ENCODE measurements at places on chromosomes 7 and 10.

GRCh38 chr10:77971804-77972144 lies 45.2 kb upstream of the DLG5 start:
- DNase-seq: no peak

DNA sequence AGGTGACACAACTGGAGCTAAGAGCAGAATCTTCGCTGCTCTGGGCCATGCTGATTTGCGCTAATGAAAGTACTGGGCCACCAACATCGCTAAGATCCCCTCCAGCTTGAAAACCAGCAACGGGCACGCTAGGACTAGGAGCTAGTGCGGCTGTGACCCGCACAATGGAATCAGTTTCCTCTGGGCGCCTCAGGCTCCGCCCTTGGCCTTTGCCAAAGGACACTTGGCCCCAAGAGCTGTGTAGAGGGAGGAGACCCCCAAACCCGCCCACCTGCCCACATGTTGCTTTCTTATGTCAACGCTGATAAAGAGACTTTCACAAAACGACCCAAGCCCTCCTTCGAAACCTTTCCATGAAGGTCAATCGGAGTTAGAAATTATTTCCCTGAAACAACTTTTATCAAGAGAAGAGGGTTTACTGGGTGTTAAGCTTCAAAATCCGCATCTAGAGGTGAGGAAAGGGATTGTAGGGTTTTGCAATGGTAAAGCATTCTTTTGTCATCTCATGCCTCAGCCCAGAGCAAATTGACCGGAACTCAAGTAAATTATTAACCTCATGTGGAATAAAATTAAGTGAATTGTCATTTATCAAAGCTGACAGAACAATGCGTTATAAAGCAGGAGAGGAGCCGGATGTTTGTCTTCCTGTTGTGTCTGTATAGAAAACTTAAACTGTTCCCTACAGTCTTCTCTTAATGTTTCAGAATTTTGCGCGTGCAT lies 9.4 kb downstream of the ABCB5 start:
- no peak for DNase-seq

GRCh38 chr10:11602358-11602757 lies 9.1 kb downstream of the USP6NL start:
- DNase-seq: no peak

- no peak for DNase-seq
Observed at GRCh38 chr7:264541-265191, 25.3 kb upstream of the FOXL3 start.

DNA sequence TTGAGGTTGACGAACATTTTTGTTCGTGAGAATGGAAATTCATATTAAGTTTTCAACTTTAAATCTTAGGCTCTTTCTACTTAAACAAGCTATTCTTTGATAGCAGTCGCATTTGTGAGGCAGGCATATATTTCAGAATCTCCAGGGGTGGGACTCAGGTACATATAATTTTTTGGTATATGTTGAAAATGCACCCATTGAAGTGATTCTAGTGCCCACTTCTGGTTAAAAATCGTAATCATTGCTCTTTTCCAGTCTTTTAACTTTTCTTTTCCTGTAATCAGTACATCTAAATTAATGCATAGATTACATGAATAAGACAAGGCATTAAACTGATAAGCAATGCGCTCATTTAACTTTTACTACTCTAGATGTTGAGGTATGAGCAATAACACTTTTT lies 67.8 kb downstream of the ZNRF2 start:
- no peak for DNase-seq

DNA sequence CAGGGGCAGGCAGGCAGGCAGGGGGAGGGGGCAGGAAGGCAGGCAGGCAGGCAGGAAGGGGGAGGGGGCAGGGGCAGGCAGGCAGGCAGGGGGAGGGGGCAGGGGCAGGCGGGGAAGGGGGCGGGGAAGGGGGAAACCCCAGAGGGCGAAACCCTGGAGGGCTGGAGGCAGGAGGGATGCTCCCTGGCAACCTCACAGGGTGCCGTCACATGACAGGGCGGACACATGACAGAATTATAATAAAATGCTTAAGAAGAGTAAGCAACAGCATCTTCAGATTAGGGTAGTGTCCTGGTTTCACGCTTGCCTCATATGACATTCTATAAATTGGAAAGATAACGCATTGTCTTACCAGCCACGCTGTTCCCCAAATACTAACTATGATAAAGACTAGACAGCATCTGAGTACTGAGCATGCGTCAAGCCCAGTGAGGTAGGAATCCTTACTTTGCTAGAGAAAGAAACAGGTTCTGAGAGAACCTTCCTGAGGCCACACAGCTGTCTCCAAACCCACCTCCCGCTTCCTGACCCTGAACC lies 131.6 kb downstream of the DIP2C start:
- DNase-seq: no peak

- no peak for DNase-seq
Observed at GRCh38 chr7:151838861-151839381, 38.0 kb downstream of the PRKAG2 start.

- no peak for DNase-seq
Observed at GRCh38 chr10:91487911-91488582, 77.9 kb downstream of the HECTD2 start.

GRCh38 chr7:37070471-37070870 lies 346.2 kb upstream of the AOAH start:
- no peak for DNase-seq

- no peak for DNase-seq
Observed at GRCh38 chr10:44725404-44725803, 185.7 kb upstream of the TMEM72 start.

- DNase-seq: no peak
Observed at GRCh38 chr7:141161550-141162535, 88.0 kb downstream of the TMEM178B start.

DNA sequence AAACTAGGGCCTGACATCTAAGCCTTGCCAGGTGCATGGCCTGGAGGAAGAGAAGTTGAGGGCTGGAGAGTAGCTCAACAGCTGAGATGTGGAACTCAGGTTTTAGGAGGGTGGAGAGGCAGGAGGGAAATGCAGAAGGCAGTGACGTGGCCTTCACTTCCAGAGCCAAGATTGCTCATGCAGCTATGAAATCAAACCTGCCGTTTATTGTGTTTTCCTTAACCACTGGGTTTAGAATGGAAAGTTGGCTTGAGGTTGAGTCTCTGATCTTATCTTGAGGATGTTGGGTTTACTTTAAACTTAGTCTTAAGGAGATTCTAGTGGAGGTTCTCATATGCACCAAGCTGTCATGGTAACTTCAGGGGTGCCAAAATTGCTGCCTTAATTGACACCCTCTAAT lies 178.6 kb downstream of the SORCS3 start:
- DNase-seq: no peak

- DNase-seq: no peak
Observed at GRCh38 chr7:158655507-158655906, 49.1 kb downstream of the NCAPG2 start.

DNA sequence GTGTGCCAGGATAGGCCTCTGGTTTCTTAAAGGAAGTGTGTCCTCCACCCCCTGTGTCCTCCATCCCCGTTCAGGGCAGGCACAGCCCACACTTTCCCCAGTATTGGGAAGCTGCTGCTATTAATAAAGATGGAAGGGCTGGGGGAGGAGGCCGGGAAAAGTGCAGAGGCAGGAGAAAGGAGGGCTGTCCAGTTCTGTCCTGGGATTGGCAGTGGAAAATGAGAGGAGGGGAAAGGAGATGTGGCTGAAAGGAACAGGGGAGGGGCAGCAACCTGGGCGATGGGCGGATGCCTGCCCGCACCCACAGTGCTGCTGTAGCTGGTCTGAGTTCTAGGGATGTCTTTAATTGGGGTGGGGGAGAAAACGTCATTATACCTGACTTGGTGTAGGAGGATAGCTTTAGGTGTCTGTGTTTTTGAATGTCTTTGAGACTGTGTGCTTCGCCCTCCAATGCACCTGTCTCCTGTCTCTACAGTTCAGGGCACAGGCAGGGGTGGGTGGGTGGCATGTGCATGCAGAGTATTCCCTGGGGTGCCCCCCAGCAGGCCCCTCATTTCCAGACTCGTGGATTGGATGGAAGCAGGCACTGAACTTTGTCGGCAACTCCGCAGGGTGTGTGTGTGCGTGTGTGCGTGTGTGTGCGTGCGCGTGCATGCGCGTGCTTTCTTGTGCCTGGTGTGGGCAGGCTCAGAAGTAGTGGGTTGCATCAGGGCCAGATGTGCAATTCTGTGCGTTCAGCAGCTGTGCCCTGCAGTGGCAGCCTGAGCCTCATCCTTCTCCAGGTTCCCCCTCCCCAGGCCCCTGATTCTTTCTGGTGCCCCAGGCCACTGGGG lies 2.5 kb downstream of the TRIM8 start:
- DNase-seq: no peak

DNA sequence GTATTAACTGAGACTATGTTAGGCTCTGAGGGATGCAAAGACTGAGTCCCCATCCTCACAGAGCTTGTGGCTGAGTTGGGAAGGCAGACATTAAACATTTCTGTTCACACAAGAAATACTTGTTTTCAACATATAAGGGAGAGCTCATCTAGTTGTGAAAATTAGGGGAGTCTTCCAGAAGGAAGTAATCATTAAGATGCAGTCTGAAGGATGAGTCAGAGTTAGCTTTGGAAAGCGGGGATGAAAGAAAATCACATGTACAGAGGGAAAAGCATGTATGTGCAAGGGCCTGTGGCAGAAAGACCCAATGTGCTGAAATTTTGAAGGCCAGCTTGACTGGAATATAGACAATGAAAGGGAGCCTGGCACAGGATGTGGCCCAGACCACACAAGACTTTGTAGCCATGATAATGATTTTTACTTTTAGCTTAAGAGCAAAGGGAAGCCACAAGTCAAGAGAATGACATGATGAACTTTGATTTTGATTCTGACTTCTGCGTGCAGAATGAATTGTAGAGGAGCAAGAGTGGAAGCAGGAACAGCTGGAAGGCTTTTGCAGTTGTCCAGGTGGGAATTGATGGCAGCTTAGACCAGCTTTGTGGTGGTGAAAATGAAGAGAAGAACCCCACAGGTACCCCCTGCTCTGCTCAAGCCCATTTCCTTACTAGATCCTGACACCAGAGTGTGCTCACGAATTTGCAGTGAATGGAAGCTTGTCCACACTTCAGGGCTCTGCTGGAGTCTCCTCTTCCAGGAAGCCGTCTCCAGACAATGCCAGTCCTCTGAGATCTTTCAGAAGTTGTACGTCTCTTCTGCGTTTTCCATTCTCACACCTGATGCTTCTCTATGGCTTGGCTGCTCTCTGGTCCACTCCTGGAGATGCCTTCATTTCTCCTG lies 115.6 kb downstream of the ATXN7L1 start:
- no peak for DNase-seq

- peak; percentile 64 for DNase-seq
Observed at GRCh38 chr7:13989126-13989948, at the start of gene ETV1. TSS of gene ETV1 (minus strand) at chr7:13989666. CDS start at chr7:13989052, 614 bp downstream.

GRCh38 chr7:45085619-45086200 lies 3.1 kb downstream of the NACAD start:
- no peak for DNase-seq

- DNase-seq: no peak
Observed at GRCh38 chr7:67309764-67310549, 313.3 kb downstream of the TYW1 start.

DNA sequence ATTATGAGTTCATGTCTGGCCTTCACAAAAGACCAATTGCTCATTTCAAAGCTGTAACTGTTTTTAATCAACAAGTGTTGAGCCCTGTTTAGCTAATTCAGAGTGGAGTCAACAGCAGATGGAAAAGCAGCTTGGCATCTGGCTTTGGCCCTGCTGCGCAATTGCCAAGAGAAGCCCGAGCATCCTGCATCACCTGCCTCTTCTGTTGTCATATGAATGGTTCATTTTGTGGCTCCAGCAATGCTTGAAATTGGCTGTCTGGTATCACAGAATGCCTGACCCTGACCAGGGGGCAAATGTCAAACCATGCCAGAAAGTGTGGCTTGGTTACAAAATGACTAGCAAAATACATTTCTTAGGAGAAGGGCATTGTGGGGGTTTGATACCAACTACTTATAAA lies 296.5 kb upstream of the PHF14 start:
- DNase-seq: no peak

DNA sequence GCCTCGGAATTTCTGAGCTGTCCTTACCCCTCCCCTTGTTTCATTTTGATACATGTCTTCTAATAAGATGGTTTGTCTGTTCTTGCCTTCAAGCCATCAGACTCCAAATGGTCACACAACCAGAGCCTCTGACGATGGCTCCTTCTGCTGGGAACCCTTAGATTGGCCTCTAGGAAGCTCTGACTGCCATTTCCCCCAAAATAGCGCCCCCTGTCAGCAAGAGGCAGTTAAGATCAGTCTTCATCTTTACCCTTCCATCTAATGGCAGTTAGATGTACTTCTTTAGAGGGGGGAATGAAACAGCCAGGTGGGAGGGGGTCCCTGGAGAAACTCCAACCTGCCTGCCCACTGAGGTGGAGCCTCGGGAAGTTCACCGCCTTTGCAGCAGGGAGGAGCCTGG lies 85.8 kb upstream of the GPR22 start:
- DNase-seq: no peak

DNA sequence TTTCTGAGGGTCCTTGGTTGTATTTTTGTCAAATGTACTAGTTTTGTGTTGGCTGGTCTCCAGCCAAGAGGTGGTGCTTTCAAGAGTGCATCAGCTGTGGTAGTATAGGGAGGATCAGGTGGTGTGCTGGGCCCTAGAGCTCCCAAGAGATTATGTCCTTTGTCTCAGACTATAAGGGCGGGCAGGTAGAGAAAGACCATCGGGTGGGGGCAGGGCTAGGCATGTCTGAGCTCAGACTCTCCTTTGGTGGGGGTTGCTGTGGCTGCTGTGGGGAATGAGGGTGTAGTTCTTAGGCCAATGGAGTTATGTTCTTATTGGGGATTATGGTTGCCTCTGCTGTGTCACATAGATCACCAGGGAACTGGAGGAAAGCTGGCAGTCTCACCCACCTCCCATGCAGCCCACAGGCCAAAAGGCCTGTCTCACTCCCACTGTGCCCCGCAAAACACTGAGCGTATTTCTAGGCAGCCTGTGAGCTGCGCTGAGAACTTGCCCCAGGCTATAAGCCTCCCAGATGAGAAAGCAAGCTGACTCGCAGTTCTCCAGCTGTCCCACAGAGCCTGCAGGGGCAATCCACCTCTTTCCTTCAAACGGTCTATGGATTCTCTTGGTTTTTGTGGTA lies 1066.7 kb downstream of the GRM8 start:
- DNase-seq: no peak

- no peak for DNase-seq
Observed at GRCh38 chr10:133523631-133524203, 3.4 kb upstream of the CYP2E1 start.

DNA sequence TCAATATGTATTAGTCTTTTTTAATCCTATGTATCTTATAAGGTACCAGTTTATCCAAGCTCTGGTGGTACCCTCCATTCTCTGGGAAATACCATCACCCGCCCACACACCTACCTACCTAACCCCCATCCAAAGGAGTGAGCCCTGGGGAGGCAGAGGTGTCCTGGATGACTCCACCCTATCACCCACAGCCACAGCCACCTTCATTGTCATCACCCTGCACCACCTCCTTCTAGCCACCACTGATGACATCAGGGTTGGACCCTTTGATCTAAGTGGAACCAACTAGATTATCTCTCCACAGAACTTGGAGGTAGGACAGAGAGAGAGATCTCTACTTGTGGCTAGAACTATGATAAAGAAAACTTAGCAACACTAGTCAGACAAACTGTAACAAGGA lies 259.4 kb downstream of the PARD3 start:
- DNase-seq: no peak

- no peak for DNase-seq
Observed at GRCh38 chr10:75861582-75861981, 430.2 kb downstream of the LRMDA start.

All from iPS DF 6.9 (cell line).